ENCODE measurements at places on chromosomes 7 and 10. TPM values are rescaled to one million over a fixed set of nuclear protein-coding genes. Genes with fewer than 3 reads are reported as not detected.

Gene GTF2IRD2
- 6.3 TPM for total RNA-seq

Gene PMS2
- total RNA-seq: 17.5 TPM

Gene SEMA3D
- 11.8 TPM for total RNA-seq

Gene AKR1C4
- total RNA-seq: not detected

Gene CYTH3
- total RNA-seq: 42.6 TPM

Gene ADAM8
- total RNA-seq: 2.7 TPM

Gene POU6F2
- not detected for total RNA-seq

Gene WBP1L
- 80.4 TPM for total RNA-seq

Gene CNNM1
- 0.17 TPM for total RNA-seq

Gene STN1
- 28.6 TPM for total RNA-seq

Gene WDFY4
- not detected for total RNA-seq

Gene CDHR1
- total RNA-seq: under 0.01 TPM

Gene UCMA
- total RNA-seq: not detected

Gene PDE1C
- 89.5 TPM for total RNA-seq

Gene ST8SIA6
- not detected for total RNA-seq

Data from smooth muscle cell of the pulmonary artery (primary cell).